ENCODE measurements at places on chromosomes 7 and 10.

DNA sequence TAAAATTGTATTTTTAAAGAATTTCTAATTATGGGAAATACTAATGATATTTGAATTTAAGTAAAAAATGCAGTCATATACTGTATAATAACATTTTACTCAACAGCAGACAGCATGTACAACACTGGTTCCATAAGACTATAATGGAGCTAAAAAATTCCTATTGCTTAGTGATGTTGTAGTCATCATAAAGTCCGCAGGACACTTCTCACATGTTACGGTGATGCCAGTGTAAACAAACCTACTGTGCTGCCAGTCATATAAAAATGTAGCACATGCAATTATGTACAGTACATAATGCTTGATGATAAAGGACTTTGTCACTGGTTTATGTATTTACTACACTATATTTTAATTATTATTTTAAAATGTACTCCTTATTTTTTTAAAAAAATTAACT is 629.3 kb downstream of the IPMK start:
- no peak for DNase-seq

- DNase-seq: no peak
Observed at GRCh38 chr10:78619115-78619851, 449.5 kb upstream of the ZMIZ1 start.

- no peak for DNase-seq
Observed at GRCh38 chr10:98886686-98887085, 349.0 kb downstream of the HPSE2 start.

GRCh38 chr10:130884456-130884855 is 427.1 kb downstream of the TCERG1L start:
- DNase-seq: no peak

- DNase-seq: no peak
Observed at GRCh38 chr10:131928248-131929095, 27.7 kb downstream of the PPP2R2D start.

DNA sequence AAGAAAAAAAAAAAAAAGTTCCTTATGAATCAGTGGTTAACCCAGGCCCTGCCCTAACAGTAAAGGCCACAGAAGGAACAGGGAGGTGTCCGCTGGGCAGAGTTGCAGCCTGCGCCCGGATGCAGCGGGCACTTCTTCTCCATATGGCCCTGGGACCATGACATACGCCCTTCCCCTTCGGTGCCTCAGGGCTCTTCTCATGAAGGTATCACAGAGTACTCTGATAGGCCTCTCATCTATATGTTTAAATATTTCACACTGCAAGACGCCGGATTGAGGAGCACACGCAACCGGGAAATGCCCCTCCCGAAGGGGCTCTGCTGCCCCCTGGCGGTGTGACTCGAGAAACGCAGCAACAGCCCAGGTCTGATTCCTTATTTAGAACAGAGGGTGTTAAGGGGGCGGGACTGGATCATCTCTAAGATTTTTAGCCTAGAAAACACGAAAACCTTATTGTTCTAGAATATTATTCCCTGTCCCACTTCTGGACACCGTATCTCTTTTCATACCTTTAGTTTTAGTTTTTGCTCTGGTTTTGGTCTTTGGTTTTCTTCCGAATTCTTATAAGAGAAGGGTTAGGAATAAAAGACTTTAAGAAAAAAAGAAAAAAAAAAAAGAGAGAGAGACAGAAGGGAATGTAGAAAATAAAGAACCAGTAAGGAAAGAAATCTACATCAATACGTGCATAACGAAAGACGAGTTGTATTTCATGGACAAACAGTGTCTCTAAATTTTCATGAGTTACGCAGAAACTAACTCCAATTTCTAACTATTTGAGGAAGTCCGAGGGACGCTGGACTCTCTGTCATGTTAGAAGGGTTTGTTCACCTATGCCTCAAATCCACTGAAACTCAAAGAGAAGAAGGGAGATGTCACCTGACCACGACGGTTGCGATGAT is 12.0 kb downstream of the DAGLB start:
- DNase-seq: peak; percentile 87

DNA sequence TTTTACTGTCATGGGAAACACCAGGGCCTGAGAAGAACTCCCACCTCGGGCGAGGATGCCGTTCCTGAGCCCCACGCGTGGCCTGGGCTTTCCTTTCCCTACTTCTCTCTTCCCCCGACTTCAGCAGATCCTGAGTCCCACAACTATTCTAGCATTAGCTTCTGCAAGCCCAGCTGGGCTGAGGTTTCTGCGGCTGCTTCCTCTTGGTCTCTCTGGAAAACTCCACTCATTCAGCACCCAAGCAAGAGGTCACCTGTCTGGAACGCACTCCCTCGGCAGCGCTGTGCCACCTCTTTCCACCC is 761 bp upstream of the DOCK1 start:
- DNase-seq: no peak

DNA sequence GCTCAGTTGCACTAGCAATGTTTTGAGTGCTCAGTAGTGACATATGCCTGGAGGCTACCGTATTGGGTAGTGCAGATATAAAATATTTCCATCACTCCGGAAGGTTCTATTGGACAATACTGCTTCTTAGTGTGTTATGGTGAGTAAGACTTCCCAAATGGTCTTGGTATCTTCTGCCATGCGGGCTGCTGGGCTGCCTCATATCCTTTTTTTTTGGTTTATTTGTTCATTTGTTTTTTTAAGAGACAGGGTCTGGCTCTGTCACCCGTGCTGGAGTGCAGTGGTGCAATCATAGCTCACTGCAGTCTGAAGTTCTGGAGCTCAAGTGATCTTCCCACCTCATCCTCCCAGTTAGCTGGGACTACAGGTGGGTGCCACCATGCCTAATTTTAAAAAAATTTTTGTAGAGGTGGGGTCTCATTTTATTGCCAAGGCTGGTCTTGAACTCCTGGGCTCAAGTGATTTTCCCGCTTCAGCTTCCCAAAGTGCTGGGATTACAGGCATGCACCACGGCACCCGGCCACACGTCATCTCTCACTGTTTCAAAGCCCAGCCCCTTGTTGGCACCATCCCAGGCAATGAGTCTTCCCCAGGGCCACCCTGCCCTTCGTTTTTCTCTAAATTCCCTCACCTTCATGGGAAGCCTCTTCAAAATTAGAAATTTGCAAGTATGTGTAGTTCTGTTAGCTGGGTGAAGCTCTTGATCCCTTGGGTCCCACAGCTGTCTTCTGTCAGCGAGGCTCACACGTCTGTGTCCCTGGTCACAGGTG is 111.0 kb upstream of the KLF14 start:
- no peak for DNase-seq

DNA sequence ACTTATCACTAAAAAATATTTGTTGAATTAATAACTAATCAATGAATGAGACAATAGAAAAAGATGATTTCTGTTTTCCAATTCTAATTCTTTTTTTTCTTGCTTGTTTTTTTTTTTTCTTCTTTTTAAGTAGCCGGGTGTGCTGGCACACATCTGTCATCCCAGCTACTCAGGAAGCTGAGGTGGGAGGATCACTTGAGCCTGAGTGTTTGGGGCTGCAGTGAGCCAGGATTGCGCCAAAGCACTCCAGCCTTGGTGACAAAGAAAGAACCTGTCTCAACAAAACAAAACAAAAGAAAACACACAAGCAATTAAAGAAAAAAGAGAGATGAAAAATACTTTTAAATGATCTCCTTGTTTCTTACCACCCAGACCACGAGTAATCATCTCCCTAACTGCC is 1109.3 kb downstream of the REEP3 start:
- no peak for DNase-seq

- no peak for DNase-seq
Observed at GRCh38 chr7:1919539-1920265, 249.6 kb downstream of the ELFN1 start.

GRCh38 chr7:110977127-110977737 is 113.7 kb upstream of the LRRN3 start:
- no peak for DNase-seq

GRCh38 chr10:89702121-89702480 is 711 bp downstream of the KIF20B start:
- no peak for DNase-seq
